ENCODE measurements at places on chromosomes 6 and 20. TPM values are rescaled to one million over a fixed set of nuclear protein-coding genes. Genes with fewer than 3 reads are reported as not detected.
A peak's percentile ranks its signal among the peaks of the same experiment; 100 is the strongest.

Gene SLC35D3
- total RNA-seq: 0.12 TPM

Gene LY86
- total RNA-seq: 1.2 TPM

Gene JPH2
- 2.3 TPM for total RNA-seq

Gene FOXC1
- 1.6 TPM for total RNA-seq

Gene SYNJ2
- total RNA-seq: 28.3 TPM

Gene CLPSL2
- total RNA-seq: not detected

GRCh38 chr6:168274037-168274952 lies 45.3 kb downstream of the DACT2 start:
- peak; percentile 81 for DNase-seq

GRCh38 chr6:126891158-126891557 lies 227.3 kb upstream of the RSPO3 start:
- DNase-seq: no peak

- DNase-seq: peak; percentile 23
These were observed 27.0 kb upstream of the MLIP start for GRCh38 chr6:54084231-54084630.

DNA sequence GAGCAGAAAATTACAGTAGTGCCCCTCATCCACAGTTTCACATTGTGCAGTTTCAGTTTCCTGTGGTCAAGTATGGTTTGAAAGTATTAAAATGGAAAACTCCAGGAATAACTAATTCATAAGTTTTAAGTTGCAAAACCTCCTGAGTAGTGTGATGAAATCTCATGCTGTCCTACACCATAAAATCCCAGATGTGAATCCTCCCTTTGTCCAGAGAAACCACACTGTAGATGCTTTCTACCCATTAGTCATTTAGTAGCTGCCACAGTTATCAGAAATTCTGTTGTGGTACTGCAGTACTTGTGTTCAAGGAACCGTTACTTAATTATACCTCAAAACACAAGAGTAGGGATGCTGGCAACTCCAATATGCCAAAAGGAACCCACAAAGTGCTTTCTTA lies 74.7 kb downstream of the PTCHD4 start:
- no peak for DNase-seq

GRCh38 chr6:31268836-31269235 lies 3.1 kb downstream of the HLA-C start:
- no peak for DNase-seq

Data from mucosa of descending colon (tissue), 3 donors.